Aorta (tissue), 5 donors: ENCODE measurements at places on chromosomes 3 and 15. TPM values are rescaled to one million over a fixed set of nuclear protein-coding genes. Genes with fewer than 3 reads are reported as not detected.

ARRDC4 gene
- total RNA-seq: 24.5 TPM

TGM5 gene
- not detected for total RNA-seq

TRIM42 gene
- total RNA-seq: not detected

LRRC3B gene
- 0.78 TPM for total RNA-seq

GUCA1C gene
- not detected for total RNA-seq

OXTR gene
- 2.3 TPM for total RNA-seq

RTP4 gene
- total RNA-seq: 1.8 TPM

SPTSSB gene
- total RNA-seq: 0.39 TPM

TICRR gene
- 0.60 TPM for total RNA-seq

CEMIP gene
- 12.1 TPM for total RNA-seq

CCR9 gene
- total RNA-seq: not detected
